Cerebellar nuclear complex (tissue), 1 donor: ENCODE measurements at places on chromosomes 6 and 20.

DNA sequence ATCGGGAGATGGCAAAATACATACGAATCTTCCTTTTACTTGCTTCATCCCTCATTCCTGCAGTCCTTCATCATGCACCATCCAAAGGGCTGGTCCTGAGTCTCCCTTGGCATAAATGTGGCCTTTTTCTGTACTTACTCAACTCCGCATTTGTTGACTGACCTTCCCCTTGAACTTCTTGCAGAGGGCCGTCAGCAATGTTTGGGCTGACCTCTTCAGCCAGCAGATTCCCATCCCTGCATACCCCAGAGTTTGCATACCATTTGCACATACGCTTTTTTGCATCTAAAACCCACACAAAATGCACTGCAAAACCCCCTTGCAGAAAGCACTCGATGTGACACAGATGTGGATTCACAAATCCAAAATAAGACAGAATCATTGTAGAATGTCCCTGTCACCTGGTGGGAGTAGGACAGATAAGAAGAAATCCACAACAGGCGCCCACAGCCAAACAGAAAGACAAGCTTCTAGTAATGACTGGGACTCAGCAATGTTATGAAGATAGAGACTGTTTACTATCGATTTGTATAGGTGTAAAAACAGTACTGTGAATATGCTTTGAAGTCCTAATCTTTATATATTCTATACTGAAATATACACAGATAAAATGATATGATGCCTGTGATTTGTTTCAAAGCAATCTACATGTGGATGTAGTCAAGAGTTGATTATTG lies 45.8 kb downstream of the TBC1D7 start:
- no peak for DNase-seq

DNA sequence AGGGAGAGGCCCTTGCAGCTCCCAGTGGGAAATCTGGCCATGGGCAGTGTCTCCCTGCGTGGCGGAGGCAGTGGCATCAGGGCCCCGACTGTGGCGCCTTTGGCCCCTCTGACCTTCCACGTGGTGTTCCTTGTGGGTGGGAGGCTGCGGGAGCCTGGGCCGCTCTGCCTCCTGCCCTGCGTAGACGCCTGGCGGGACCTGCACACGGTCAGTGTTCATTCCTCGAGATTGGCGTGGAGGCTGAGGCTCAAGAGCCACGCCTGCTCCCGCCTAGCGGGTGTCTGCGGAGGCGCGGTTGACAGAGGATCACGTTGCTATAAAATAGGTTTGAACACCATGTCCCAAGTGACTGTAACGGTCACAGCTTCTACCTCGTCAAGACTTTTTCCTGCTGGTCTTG lies 14.0 kb downstream of the COL9A3 start:
- no peak for DNase-seq

GRCh38 chr6:130503146-130503545 lies 137.3 kb downstream of the TMEM200A start:
- no peak for DNase-seq

DNA sequence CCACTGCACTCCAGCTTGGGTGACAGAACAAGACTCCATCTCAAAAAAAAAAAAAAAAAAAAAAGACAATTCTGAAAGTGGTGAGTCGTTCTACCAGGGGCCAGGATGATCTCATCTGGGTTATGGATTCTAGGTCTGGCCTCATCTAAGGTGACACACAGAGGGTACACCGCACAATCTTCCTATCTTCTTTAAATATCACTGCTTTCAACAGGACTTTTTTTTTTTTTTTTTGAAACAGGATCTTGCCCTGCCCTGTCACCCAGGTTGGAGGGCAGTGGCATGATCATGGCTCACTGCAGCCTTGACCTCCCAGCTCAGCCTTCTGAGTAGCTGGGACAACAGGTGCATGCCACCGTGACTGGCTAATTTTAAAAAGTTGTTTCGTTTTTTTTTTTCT lies 67.7 kb downstream of the SLC16A10 start:
- DNase-seq = no peak

- no peak for DNase-seq
Measured at GRCh38 chr20:3580412-3580811, 82.8 kb downstream of the GFRA4 start.

DNA sequence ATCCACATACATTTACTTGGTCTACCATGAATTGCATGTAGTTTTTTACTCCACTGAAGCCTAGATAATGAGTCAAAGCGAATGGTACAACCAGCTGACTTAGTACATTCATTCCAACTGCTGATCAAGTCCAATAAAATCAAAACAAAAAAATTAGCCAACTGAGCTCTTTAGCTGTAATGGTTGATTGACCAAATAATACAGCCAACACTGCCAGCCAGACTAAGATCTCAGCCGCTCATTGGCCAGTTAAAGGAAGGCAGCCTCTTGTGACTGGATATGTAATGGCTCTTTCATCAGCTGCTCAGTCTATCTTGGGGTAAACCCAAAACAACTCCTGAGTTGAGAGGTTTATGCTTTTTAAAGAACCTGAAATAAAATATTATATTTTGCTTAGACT lies 204.3 kb upstream of the RSPO3 start:
- no peak for DNase-seq

GRCh38 chr6:85864453-85865401 lies 222.0 kb upstream of the SYNCRIP start:
- peak; percentile 19 for DNase-seq

DNA sequence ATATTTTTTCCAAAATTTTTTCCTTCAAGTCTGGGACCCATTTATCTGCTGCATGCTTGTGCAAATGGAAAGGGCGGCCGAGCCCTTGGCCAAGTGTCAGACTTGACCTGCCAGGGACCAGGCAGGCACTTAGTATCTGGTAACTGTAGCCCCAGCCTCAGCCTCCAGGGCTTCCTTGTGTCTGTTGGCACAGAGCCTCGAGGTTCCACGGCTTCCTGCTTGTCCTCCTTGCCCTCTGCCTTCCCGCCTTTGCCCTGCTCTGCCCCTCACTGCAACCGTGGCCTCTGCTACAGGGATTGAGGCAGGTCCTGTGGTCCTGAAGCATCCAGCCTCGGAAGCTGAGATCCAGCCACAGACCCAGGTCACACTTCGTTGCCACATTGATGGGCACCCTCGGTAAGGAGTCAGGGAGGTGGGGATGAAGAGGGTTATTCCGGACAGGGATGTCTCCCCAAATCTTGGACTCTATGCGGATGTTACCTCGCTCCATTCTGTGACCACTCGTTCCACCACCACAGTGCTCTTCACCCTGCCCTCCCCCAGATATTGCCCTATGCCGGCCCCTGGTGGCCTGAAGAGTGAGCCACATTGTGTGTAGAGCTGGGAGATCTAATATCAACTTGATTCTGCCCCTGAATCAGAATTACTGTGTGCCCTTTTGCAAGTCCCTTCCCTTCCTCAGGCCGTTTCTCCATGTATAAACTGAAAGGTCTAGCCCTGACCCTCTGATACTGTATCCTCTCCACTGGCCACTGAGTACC lies 41.5 kb upstream of the SRF start:
- DNase-seq = no peak

DNA sequence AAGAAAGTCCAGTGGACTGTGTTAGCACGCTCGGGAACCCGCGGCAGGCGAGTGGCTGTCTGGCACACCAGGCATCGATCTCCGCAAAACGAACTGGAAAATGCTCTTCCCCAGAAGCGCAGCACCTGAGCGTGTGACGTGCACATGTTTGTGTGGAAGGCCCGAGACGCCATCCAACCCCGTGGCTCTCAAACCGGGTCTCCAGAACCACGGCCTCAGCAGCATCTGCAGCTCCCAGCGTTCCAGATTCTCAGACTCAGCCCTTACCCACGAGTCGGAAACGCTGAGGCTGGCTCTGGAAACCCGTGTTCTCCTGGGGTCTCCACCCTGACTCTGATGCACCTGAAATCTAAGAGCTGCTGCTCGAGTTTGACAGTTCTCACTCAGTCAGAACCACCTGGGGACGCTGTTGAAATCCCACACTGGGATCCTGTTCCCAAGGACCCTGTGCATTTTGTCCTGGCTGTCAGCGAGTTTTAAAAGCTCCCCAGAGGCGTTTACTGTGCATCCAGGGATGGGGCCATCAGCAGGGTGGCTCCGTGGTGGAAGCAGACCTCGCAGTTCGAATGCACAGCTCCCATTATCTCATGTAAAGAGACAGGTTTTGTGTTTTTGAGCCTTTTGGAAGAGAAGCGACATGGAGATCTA lies 69.0 kb downstream of the DLL1 start:
- DNase-seq = no peak

DNA sequence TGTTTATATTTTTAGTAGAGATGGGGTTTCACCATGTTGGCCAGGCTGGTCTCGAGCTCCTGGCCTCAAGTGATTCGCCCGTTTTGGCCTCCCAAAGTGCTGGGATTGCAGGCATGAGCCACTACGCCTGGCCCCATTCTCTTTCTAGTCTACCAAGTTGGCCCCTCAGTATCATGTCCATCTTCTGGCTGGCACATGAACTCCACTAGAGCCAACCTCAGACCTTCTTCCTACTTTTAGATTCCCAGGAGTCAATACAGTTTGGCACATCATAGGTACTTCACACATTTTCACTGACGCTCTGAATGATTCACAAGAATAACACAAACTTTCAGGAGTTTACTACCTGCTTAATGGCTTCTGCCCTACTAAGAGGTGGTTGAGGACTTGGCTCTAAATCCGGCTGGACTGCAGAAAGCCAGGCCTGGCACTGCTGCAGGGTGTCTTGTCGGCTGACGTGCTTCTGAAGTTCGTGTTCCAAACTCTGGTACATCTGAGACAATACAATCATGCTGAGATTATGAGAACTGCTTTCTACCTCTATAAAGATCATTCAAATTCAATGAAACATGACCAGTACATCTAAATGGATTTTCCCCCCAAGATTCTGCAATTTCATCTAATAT lies 293.3 kb downstream of the SYNE1 start:
- DNase-seq = no peak

- no peak for DNase-seq
Measured at GRCh38 chr6:100261486-100261885, 203.2 kb downstream of the SIM1 start.

DNA sequence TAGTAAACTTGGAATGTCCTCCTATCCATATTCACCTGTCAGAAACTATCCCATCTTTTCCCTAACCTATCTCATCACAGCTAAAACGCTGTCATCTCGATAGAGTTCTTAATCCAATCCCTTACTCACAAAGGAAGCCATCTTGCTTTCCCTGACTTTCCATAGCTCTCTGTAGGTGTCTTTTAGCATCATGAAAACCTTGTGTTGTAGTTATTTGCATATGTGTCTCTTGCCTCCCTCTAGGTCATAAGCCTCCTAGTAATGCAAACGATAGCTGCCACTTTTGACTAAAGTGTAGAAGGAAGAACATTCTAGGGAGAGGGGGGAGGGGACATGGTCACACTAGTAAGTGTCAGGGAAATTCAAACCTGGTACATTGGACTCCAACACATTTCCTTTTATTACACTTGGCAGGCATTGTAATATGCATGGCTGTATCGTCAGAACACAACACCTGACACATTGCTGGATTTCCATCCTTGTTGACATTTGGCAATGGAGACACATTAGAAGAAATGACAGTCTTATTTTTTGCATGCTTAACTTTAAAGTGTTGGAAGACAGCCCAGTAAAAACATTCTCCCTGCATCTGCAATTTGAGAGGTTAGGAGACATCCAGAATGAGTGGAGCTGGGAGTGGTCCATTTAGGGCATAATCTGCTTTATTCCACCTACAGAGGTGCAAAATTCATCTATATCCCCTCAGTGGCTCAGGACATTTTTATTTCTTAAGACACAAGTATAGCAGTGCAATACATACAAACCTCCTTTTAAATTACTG lies 283.4 kb downstream of the HAO1 start:
- no peak for DNase-seq

DNA sequence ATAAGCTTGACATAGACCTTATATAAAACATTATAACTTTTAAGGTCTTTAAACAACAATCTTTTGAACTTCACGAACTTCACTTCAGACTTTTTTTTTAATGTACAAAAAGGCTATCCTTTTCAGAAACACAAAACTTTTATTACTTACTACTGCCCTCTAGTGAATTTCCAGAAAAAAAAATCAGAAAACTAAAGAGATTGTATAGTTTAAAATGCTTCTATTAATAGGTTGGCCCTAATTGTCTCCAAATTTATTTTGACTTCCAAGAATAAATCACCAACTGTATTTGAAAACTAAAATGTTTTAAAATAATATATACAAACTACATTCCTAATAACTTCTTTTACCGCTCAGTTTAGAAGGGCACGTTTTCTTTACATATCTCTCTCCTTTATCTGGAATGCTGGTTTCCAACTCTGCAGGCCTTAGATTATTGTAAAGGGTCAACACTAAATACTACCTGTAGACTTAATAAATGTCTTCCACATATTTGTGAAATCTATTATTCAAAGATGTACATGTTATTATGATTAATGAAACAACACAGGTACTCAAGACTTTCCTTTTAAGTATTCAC lies 66.8 kb downstream of the LMBRD1 start:
- DNase-seq = peak; percentile 18

DNA sequence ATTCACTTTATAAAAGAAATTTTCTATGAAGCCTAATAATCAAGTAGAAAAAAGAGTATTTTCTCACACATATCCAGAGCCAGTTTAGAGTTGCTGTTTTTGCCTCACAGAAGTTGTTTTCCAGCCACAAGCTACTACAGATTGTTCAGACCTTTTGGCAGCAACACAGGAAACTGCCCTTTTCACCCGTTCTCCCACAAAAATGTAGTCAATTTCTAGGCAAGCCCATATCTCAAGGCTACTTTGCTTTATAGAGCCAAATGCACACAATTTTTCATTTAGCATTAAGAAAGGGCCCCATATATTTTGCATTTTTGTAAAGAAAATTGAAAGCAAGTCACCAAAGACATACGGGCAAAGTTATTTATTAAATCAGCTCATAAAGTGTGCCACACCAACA lies 49.5 kb downstream of the EPB41L2 start:
- DNase-seq = no peak

GRCh38 chr6:51029561-51029960 lies 210.9 kb downstream of the TFAP2B start:
- DNase-seq = no peak

- DNase-seq = no peak
Measured at GRCh38 chr6:108710030-108710429, 138.2 kb upstream of the ARMC2 start.
